ENCODE measurements at places on chromosomes 3 and 15.

DNA sequence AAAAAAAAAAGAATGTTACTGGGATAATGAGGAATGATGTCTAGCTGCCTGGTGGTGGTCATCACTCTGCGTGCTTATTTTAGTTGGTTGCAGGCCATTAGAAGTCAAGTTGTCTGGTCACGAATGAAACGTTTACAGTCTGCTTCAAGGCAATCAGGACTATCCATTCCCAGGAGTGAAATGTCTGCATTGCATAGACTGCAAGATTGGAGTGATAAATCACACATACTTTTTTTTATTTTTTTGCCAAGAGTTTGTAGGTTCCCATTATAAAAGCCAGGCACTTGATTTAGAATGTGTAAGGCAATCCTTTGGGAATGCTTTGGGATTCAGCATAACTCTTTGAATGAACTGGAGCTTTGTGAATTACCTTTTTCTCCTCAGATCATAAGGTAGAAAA is 132.3 kb downstream of the STAC start:
- DNase-seq: no peak

GRCh38 chr15:89498574-89498906 is 2.2 kb upstream of the RHCG start:
- no peak for DNase-seq

DNA sequence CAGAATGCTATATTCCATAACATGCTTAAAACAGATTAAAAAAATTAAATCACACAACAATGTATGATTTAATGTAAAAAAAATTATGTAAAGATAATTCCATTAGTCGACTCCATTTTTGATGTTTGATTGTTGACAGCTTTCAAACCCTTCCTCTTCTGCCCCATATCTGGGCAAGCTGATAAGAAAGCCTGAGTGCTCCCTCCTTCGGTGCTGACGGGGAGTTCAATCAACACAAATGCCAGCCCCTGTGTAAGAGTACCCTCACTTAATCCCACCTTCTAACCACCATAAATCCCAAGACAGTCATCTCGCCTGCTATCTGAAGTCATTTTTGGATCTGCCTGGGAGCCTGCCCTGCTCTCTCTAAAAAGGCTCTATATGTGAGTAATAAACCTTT is 59.8 kb upstream of the IP6K2 start:
- DNase-seq: no peak

DNA sequence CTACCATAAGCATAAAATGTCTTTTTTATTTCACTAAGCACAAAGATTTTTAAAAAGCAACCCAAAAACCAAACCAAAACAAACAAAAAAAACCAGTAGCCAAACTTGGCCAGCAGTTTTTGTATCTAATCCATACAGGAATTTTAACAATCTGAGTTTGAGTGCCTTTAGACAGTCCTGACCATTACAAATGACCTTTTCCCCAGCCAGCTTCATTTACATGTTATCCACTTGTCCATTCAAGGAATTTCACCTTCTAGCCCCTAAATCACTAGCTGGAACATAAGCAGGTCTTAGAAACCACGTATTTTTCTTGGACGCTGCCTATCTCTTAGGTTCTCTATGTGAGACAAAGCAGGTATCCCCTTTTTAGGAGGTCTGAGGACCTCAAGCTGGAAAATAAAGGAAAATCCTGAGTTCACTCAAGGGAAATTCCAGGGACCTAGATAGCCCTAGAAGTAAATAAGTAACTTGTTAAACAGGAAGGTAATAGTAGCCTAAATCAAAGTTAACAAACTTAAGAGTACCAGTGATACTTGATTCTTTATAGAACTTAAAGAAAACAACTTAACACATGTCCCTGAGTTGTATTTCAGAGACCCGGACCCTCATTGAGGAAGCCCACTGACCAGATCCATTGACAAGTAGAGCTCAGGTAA is 34.2 kb downstream of the CIP2A start:
- DNase-seq: no peak

DNA sequence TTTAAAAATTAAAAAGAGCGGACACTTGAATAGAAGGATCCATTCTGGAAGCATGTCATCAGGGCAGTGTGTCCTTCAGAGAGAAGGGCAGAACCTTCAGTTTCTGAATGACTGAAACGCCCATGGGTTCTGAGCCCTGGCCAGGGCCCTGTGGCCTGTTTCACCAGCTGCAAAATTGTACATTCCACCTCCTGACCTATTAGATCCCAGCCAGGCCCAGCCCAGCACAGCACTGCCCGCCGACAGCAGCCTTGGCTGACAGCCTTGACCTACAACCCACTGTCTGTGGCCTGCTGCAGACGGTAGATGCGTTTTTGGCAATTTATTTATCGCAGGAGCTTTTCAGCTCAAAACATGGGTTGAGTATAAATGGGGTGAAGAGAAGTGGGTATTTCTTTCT is 5.9 kb upstream of the POLG start:
- DNase-seq: no peak

All from NCI-H2107 (cell line).